ENCODE measurements at places on chromosomes 2 and 18. TPM values are rescaled to one million over a fixed set of nuclear protein-coding genes. Genes with fewer than 3 reads are reported as not detected.

- no peak for DNase-seq
These were observed 128.5 kb upstream of the LRP1B start for GRCh38 chr2:142259356-142259755.

DNA sequence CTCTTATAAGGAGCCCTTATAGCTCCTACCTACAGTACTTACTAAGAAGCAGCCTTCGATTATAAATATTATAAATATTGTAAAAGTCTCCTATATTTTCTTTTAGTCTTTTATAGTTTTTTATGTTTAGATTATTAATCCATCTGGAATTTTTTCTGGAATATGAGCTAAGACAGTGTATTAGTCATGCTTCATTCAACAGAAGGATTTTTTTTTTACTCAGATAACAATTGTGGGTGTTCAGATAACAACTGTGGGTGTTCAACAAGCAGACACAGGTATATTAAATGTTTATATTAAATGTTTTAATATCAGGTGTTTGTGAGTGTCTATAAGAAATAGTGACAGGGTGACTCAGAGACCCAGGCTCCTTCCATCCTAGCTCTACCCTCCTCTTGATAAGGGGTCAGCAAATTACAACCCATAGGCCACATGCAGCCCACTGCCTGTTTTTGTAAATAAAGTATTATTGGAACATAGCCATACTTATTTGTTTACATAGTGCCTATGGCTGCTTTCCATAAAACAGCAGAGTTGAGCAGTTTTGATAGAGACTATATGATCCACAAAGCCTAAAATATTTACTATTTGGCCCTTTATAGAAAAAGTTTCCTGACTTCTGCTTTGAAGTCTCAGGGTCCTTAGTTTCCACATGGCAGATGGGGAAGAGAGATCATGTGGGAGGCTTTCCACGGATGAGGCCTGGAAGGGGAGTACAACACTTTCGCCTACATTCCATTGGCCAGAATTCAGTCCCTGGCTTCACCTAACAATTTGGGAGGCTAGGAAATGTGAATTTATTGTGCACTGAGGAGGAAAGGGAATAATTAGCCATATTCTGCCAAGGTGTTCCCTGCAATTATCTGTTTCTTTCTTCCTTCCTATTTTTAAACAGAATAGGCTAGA lies 4.3 kb upstream of the SPATS2L start:
- DNase-seq = no peak

DNA sequence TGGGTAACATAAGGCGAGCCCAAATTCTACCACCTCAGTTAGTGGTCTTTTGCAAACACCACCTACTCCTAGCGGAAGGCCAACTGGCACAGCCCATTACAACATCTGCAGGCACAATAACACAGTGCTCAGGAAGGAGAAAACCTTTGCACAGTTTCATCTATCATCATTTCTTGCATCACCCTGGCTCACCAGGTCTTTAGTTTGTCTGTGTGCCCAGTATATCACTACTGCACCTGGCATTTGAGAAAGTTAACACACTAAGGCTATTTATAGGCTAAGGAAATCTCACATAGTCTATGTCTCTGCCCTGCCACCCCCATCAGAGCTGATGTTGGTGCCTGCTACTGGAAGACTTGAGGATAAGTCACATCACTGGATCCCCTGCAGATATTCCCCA lies 484.0 kb downstream of the SATB2 start:
- DNase-seq = no peak

DNA sequence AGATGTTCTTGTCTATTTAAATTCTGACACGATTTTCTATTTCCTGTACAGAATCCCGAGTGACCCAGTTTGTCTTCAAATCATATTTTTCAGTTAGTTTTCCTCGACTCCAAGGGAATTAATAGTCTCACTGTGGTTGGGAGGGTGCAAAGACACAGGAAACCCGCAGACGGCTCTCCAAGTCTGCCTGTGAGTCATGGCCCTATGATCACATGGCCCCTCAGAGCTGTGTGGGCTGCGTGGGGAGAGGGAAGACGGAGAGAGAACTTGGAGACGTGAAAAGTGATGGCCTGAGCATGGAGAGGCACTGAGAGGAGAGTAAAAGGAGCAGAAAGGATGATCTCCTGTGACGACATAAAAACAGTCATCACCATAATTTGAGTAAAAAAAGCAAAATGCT lies 989.9 kb downstream of the DCDC2C start:
- DNase-seq = no peak

The CDKL4 gene
- total RNA-seq = 0.66 TPM

DNA sequence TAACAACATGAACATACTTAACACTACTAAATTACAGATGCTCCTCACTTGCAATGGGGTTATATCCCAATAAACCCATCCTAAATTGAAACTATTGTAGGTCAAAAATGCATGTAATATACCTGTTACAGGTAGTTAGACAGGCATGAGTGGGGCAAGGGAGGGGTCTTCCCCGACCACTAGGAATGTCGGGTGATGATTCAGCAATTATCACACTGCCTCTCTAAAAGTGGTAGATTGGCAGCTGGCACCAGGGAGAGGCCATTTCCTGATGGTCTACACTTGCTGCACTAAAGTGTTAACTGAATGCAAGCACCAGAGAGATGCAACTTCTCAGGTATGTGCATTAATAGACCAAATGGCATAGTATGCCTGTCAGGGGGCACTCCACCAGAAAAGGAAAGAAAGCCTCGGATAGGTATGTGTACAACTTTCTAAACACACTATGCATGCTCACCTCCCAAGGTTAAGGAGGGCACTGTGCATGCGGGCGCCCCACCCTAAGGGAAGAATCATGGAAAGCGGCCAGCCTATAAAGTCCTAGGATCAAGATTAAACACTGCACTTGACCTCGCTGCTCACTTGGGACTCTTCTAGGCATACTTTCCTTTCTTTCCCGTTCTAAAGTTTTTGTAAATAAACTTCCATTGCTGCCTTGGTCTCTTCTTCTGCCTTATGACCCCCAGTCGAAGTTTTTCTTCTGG lies 35.6 kb downstream of the PIGN start:
- DNase-seq = no peak
